Sigmoid colon (tissue), 7 donors: ENCODE measurements at places on chromosomes 6 and 20. TPM values are rescaled to one million over a fixed set of nuclear protein-coding genes. Genes with fewer than 3 reads are reported as not detected.

Gene PACSIN1
- total RNA-seq, result 0.36 TPM

Gene SNAI1
- 1.1 TPM for total RNA-seq

Gene SYNDIG1
- total RNA-seq, result 0.36 TPM

Gene NFATC2
- 16.9 TPM for total RNA-seq

Gene DLK2
- not detected for total RNA-seq

Gene OPRM1
- 3.3 TPM for total RNA-seq

Gene PEX6
- 18.3 TPM for total RNA-seq

Gene RAB44
- total RNA-seq, result not detected

Gene SLPI
- 56.9 TPM for total RNA-seq
